Activated CD8-positive, alpha-beta memory T cell treated with anti-CD3 and anti-CD28 coated beads, Interleukin-2, amount 50 U/mL, for 4 hours (primary cell): ENCODE measurements at places on chromosomes 5 and 9.

DNA sequence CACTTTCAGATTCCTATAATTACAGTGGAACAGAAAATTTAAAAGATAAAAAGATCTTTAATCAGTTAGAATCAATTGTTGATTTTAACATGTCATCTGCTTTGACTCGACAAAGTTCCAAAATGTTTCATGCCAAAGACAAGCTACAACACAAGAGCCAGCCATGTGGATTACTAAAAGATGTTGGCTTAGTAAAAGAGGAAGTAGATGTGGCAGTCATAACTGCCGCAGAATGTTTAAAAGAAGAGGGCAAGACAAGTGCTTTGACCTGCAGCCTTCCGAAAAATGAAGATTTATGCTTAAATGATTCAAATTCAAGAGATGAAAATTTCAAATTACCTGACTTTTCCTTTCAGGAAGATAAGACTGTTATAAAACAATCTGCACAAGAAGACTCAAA lies 29.5 kb downstream of the ZFYVE16 start:
- DNase-seq: no peak

DNA sequence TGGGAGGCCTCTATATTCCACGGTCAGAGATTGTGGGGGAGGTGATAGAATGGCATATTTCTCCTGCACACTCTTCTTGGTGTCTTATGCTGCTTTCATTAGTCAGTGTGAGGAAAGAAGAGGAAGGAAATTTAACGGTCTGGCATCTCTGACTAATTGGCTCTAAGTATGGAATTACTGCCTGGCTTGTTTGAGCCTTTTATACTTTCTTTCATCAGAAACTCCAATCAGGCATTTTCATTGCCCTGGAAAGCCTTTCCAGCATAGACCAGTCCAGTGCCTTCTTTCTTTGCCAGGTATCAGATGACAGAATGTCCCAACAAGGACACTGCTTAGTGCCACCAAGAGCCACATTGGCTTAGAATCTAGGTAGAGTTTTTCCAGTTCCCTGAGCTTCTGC lies 30.2 kb downstream of the CYSTM1 start:
- no peak for DNase-seq

DNA sequence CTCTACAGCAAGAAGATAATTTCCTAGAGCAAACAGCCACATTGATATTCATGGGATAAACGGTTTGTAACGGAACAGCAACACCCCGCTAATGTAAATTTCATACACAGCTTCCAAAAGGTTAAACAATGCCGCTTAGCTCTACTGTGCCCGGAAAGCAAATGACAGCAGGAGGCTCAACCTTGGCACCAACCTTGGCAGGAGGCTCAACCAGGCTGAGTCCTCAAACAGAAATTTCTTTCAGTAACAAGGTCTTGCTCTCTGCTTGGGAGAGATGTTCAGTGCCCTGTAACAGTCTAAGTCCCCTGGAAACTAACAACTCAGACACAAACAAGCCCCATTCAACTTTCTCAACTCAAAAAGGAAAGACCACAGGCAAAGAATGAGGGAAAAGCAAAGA lies 11.1 kb upstream of the PPP1R2B start:
- DNase-seq: no peak

- DNase-seq: no peak
These were observed 303.6 kb upstream of the CLINT1 start for GRCh38 chr5:158162479-158163034.

DNA sequence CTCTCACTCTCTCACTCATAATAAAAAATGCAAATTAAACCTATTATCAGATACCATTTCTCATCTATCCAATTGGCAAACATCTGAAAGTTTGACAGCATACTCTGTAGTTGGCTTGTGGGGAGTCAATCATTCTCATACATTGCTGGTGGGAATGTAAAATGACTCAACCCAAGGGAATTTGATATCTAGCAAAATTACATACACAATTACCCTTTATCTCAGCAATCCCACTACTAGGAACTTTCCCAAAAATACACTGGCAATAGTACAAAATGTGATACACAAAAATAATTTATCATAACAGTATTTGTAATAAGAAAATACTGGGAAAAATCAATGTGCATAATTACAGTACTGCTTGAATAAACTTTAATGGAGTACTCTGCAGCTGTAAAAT lies 731.3 kb downstream of the DTWD2 start:
- DNase-seq: no peak

DNA sequence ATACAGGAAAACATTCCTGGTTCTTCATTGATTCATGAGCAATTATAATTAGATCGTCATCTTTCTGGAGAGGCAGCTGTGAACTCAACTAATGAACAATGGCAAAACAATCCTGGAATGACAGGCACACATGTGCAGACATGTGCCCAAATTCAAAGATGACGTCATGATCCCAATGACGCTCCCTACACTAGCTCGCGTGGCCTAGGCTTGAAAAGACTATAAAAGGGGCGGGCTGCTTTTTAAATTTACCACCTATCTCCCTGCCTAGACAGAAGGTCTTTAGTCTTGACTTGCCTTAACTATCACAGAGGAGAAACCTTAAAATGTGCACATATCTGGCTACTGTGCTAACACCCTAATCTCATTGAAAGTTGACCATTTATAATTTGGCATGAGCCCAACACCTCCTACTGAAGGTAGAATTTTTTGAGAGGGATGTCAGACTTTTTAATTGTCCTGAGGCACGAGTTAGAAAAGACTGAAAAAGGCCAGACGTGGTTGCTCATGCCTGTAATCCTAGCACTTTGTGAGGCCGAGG lies 88.2 kb downstream of the PRRT1B start:
- no peak for DNase-seq

GRCh38 chr5:125575891-125576505 lies 829.6 kb upstream of the ZNF608 start:
- no peak for DNase-seq

GRCh38 chr5:107518616-107519015 lies 152.1 kb downstream of the EFNA5 start:
- no peak for DNase-seq

GRCh38 chr5:177509381-177509951 lies at the start of gene DOK3:
Gene DOK3 (minus strand): TSS chr5:177509826. CDS start chr5:177509540, 286 bp downstream.
- DNase-seq: no peak

GRCh38 chr9:111953444-111953843 lies 56.8 kb downstream of the UGCG start:
- no peak for DNase-seq

- no peak for DNase-seq
These were observed 141.9 kb downstream of the FRMD3 start for GRCh38 chr9:83396342-83396741.

- no peak for DNase-seq
These were observed 279.9 kb downstream of the RASEF start for GRCh38 chr9:82783045-82783444.

GRCh38 chr5:96076451-96076850 lies 114.8 kb upstream of the ELL2 start:
- DNase-seq: no peak

DNA sequence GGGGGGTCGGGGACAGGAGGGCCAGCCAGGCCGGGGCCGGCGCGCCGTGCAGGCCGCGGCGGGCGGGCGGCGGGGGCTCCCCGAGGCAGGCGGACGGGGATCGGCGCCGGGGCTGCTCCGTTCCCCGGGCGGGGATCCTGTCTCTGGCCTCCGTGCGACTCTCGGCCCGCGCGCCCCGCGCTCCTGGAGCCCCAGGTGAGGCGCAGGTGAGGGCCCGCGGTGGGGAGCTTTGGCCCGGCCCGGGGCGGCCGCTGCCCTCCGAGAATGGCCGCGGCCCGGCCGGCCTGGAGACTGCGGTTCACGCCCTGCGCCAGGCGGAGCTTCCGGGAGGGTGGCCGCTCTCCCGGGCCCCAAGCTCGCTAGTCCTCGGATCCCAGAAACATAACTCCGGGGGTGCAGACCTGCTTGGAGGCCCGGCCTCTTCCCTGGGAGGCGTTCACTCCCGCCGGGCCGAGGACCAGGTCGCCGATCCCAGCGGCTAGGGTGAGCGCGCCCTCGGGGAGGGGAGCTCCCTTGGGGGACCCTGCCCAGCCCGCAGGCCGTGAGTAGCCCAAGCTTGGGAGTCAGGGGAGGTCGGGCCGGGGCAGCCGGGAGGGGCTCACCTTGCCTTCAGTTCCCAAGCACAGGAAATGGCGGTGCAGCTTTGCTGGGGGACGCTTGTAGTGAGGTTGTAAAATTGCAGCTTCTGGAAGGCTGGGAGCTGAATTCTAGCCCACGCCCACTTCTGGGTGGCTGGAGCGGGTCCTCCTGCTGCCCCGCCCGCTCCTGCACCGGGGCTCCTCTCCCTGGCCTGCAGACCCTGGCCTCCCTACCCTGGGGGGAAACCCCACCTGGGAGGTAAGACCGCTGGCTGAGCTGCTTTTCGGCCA lies 723 bp downstream of the PPP1R26 start:
- DNase-seq: no peak

GRCh38 chr5:149367972-149368645 lies 10.3 kb downstream of the PCYOX1L start:
- DNase-seq: no peak

DNA sequence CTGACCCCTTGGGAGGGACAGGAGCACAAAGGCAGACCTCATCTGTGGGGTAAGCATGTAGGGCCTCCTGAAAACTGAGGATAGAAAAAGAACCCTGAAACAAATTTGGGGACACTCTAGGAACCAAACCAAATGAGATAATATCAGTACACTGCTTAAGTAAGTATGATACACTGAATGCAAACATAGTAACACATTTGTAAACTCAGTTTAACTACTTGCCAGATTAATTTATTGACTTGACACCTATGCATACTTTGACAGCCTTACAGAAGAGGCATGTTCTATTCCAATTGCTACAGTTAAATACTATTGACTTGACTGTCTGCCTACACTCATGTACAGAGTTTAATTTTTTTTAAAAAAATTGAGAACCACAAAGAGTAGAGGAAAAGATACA lies 1070.8 kb upstream of the SEMA6A start:
- DNase-seq: no peak
